NCI-H69 (cell line): ENCODE measurements at places on chromosomes 1 and 21.

- DNase-seq, result no peak
These were observed 18.8 kb upstream of the RGS16 start for GRCh38 chr1:182622901-182623528.

DNA sequence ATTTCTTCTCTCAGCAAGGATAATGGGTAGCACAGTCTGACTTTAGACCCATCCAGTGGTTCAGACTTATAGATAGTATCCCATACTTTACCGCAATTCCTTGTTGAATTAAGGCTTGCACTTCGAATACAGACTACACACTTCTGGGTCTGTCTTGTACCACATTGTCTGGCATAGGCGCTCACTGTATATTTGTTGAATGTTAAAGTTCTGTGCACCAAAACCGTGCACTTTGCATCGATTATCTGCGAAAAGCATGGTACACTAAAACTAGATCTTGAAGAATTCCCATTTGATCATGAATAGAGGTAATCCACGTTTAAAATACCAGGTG lies 556 bp upstream of the RYR2 start:
- DNase-seq, result no peak

GRCh38 chr1:8318436-8318835 lies 522 bp downstream of the SLC45A1 start:
- DNase-seq, result no peak

DNA sequence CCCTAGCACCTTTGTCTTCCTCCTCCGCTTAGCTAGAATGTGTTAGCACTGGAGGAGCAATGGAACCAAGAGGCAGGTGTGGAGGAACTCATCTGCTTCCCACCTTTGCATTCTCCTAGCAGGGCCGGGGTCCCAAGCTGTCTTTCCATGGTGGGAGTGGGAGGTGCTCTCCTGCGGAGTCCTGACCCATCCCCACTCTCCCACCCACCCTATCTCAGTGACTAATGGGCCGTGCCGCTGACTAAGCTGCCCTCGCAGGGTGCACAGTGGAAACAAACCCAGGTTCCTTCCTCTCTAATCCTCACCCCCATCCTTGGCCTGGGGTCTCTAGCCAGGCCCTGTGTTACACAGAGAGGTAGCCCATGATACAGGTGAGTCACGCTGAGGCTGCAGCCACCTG lies 177.5 kb downstream of the HIVEP3 start:
- no peak for DNase-seq

GRCh38 chr1:116765962-116766361 lies 11.7 kb downstream of the CD2 start:
- no peak for DNase-seq
